GDM1 (cell line): ENCODE measurements at places on chromosomes 4 and X.

- DNase-seq = no peak
Observed at GRCh38 chr4:74023709-74024108, 14.8 kb downstream of the CXCL3 start.

DNA sequence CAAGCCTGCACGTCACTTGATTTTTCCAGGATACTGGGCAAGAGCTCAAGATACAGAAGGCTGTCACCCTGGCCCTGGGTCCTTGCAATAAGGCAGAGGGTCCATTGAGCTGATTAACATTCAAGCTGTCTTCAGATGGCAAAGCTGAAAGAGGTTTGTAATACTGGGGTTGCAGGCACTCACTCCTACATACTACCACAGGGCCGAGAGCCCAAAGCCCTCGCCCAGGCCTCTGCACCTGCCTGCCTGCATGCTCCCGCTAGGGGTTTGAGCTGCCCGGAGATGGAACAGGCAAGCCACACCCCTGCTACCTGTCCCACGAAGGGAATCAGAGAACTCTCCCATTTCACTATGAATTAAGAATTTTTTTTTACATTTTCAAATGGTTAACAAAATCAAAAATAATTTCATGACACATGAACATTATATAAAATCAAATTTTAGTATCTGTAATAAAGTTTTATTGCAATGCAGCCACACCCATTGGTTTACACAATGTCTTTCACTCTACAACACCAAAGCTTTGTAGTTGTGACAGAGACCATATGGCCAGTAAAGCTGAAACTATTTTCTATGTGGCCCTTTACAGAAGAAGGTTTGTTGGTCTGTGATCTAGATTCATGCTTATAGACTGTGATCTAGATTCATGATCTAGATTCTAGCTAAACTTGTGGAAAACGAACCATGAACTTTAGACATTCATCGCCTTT is 530.4 kb upstream of the IGFBP7 start:
- no peak for DNase-seq

DNA sequence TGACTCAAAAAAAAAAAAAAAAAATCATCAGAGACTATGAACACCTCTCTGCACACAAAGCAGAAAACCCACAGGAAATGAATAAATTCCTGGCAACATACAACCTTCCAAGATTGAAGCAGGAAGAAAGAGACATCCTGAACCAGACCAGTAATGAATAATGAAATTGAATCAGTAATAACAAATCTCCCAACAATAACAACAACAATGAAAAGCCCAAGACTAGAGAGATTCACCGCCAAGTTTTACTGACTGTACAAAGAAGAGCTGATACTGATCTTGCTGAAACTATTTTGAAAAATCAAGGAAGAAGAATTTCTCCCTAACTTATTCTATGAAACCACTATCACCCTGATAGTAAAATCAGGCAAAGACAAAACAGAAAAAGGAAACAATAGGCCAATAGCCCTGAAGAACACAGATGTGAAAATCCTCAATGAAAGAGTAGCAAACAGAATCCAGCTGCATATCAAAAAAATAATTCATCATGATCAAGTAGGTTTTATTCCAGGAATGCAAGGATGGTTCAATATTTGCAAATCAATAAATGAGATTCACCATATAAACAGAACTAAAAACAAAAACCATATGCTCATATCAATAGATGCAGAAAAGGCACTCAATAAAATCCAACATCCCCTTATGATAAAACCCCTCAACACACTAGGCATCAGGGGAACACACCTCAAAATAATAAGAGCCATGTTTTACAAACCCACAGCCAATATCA is 31.0 kb upstream of the PLK4 start:
- DNase-seq = no peak

- no peak for DNase-seq
Observed at GRCh38 chrX:8849458-8849857, 48.3 kb upstream of the FAM9A start.

DNA sequence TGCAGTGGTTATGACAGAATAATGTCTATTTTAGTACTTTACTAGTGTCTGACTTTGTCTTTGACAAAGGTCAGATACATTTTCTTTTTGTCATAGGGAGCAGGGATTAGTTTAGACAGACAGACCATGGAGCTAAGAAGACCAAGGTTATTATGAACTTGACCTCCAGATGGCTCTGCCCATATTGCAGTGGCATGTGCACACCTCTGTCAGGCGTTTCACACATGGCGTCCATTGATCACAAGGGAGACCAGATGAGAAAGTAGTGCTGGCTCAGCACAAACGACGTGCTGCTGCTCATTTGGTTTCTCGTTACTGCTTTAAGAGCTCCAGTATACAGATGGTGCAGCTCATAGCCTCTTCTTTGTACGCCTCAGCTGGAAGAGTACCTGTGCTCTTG is 56.3 kb upstream of the HPSE start:
- DNase-seq = no peak
